ENCODE measurements at places on chromosomes 1 and 21.

- no peak for DNase-seq
These were observed 44.0 kb downstream of the PTPRC start for GRCh38 chr1:198682850-198683249.

DNA sequence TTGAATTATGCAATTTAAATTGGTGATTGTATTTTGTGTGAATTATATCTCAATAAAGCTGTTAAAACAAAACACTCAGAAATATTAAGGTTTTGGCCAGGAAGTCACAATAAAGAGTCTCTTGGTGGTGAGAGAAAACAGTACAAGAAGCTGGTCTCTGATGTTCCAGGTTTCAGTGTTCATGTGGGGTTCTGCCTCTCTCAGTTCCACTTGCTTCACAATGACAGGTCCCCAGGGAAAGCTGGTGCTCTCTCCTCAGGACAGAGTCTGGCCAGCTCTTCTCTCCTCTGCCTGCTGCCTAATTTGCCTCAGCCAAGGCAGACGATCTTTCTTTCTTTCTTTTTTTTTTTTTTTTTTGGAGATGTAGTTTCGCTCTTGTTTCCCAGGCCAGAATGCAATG, 342.9 kb upstream of the PLXNA2 start:
- DNase-seq = no peak

DNA sequence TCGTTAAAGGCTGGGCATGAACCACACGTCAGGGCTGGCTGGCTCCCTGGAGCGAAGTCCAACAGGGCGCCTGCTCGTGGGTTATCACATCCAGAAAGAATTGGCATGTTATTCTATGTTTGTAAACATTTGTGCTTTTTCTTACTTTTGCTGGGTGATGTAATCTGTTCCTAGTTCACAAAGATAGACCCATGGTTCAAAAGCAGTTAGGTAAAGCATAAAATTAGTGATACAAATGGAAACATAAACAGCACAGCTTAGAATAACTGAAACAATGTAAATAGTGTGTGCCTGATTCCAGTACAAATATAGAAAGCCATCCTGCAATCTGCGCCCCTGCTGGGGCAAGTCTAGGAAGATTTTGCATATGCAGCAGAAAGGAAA, 184.0 kb upstream of the C1orf174 start:
- DNase-seq = no peak

- DNase-seq = no peak
These were observed 8.3 kb upstream of the PEF1 start for GRCh38 chr1:31652891-31653499.

All from NCI-H187 treated with DMSO at 0.1 percent for 48 hours (cell line).